ENCODE measurements at places on chromosomes 7 and 10. TPM values are rescaled to one million over a fixed set of nuclear protein-coding genes. Genes with fewer than 3 reads are reported as not detected.

SPDYE8 gene
- total RNA-seq, result not detected

H2BK1 gene
- total RNA-seq, result not detected

SKIDA1 gene
- total RNA-seq, result 5.3 TPM

IGF2BP3 gene
- total RNA-seq, result 1.7 TPM

AQP1 gene
- total RNA-seq, result 71.7 TPM

CC2D2B gene
- 2.3 TPM for total RNA-seq

PVRIG gene
- total RNA-seq, result 2.6 TPM

ZNF518A gene
- total RNA-seq, result 43.5 TPM

NEUROD6 gene
- not detected for total RNA-seq

FZD8 gene
- 12.4 TPM for total RNA-seq

PALD1 gene
- total RNA-seq, result 15.6 TPM

IQUB gene
- 5.4 TPM for total RNA-seq

CH25H gene
- not detected for total RNA-seq

CDHR1 gene
- not detected for total RNA-seq

DPY19L1 gene
- total RNA-seq, result 50.3 TPM

CHST3 gene
- 16.9 TPM for total RNA-seq

CNPY1 gene
- total RNA-seq, result not detected

ANKRD26 gene
- total RNA-seq, result 13.1 TPM

GJD4 gene
- total RNA-seq, result not detected

NME8 gene
- total RNA-seq, result not detected

TMEM176B gene
- total RNA-seq, result 14.5 TPM

BUD31 gene
- 89.1 TPM for total RNA-seq

NIPSNAP2 gene
- 203 TPM for total RNA-seq

SLIT1 gene
- total RNA-seq, result 0.29 TPM

ABHD11 gene
- total RNA-seq, result 64.8 TPM

CAV1 gene
- total RNA-seq, result 303 TPM

VAX1 gene
- total RNA-seq, result not detected

CDK14 gene
- 32.2 TPM for total RNA-seq

AKR1C8 gene
- total RNA-seq, result not detected

NPY4R2 gene
- not detected for total RNA-seq

TRPV6 gene
- 2.9 TPM for total RNA-seq

BCAP29 gene
- 217 TPM for total RNA-seq

ZNF487 gene
- total RNA-seq, result 18.5 TPM

TNRC18 gene
- 173 TPM for total RNA-seq

NPFFR1 gene
- 0.13 TPM for total RNA-seq

EGFR gene
- total RNA-seq, result 96.2 TPM

CYP26C1 gene
- 0.22 TPM for total RNA-seq

COBL gene
- total RNA-seq, result 14.6 TPM

CROT gene
- 86.2 TPM for total RNA-seq

ZNF117 gene
- 20.3 TPM for total RNA-seq

ZFAND2A gene
- total RNA-seq, result 30.6 TPM

CHST12 gene
- total RNA-seq, result 15.3 TPM

SPDYE16 gene
- 0.33 TPM for total RNA-seq

SFXN4 gene
- 28.5 TPM for total RNA-seq

CYTH3 gene
- total RNA-seq, result 75.5 TPM

CRPPA gene
- 4.0 TPM for total RNA-seq

All from thyroid gland (tissue), 4 donors.